Activated CD4-positive, alpha-beta T cell treated with anti-CD3 and anti-CD28 coated beads for 4 hours (primary cell): ENCODE measurements at places on chromosomes 1 and 21.

DNA sequence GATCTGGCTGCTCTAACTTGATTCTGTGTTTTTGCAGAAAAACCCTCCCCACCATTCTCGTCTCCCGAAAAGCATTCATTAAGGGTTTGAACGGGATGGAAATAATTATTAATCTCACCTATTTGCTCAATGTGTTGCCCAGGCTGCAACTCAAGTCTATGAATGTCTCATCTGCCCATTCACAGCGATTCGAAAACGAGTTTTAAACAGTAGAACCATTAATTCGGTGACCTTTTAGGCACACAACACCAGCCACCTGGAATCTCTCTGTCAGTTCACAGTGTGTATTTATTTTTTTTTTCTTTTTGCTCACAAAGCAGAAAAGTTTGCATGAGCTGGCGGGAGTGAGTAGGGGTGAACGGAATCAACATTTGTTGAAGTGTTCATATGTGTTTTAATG lies 764.7 kb upstream of the TPTE start:
- no peak for DNase-seq

DNA sequence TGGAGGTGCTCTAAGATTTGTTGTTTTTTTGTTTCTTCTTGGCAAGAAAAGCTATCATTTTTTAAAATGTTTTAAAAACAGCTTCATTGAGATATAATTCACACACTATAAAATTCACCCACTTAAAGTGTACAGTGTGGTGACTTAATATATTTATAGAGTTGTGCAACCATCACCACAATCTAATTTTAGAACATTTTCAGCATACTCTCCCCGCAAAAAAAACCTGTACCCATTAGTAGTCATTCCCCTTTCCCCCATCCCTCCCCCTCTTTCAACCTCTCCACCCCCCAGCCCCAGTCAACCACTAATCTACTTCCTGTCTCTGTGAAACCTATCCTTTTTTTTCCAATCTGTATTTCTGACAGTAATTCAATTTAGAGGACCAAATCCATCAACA lies 30.6 kb downstream of the ZC3H11B start:
- DNase-seq: no peak

GRCh38 chr1:156754219-156754618 lies 2.7 kb upstream of the HDGF start:
- no peak for DNase-seq

DNA sequence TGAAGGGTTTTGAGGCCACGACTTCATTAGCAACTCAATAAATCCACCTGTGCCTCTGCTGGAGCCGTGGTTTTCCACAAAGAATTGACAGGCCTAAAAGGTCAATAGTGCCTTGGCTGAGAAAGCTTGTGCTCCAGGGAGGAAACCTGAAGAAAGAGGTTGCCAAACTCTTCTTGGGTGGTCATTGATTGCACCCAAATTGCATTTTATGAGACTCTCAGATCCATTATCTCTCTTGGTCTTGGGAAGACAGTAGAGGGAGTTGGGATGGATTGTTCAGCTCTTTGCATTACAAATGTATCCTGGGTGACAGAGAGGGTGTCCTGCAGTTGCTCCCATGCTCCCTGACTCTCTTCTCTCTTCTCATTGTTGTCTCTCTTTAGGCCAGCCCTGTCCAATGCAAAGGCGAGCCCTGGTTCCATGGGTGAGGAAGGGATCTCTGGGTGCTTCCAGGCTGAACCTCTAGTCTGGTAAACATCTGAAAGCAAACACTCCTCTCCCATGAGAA lies 46.1 kb upstream of the HTR1D start:
- DNase-seq: no peak

- no peak for DNase-seq
These were observed 27.1 kb upstream of the LRRC38 start for GRCh38 chr1:13540866-13541265.

DNA sequence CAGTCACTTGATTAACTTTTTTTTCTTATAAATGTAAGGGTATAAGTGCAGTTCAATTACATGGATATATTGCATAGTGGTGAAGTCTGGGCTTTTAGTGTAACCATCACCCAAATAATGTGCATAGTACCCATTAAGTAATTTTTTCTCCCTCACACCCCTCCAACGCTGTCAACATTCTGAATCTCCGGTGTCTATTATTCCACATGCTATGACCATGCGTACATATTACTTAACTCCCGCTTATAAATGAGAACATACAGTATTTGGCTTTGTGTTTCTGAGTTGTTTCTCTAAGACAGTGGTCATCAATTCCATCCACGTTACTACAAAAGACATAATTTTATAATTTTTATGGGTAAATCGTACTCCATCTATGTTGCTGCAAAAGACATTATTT lies 1191.1 kb downstream of the NCAM2 start:
- DNase-seq: no peak

DNA sequence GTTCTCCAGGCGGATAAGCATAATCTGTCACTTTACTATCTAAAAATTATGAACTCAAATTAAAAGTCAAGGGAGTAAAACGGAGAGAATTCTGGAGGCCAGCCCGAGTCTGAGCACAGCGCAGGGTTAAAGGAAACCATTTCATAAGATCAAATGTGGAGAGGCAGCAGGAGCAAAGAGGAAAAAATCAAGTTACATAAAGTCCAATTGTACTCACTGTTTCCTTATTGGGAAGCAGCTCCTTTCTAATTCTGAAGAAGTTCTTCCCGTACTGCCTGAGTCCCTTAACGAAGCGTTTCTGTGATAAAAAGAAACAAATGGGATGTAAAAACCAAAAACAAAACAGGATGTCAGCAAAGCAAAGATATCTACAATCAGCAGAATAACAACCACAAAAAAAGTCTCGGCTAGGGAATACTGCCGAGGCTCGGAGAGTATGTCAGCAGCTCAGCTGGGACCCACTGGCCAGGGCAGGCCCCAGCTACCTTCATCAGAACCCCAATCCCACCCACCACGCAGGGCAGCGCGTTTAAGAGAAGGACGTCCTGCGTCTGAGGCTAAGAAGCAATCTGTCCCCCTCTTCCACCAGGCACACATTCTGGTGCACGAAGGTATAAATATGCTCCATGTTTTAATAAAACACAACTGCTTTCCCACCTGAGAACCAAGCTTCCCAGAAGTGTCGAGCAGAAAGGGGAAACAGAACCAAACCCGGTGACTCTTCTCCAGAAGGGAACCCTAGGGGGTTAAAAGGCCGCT lies 104.8 kb downstream of the SLC45A1 start:
- no peak for DNase-seq

DNA sequence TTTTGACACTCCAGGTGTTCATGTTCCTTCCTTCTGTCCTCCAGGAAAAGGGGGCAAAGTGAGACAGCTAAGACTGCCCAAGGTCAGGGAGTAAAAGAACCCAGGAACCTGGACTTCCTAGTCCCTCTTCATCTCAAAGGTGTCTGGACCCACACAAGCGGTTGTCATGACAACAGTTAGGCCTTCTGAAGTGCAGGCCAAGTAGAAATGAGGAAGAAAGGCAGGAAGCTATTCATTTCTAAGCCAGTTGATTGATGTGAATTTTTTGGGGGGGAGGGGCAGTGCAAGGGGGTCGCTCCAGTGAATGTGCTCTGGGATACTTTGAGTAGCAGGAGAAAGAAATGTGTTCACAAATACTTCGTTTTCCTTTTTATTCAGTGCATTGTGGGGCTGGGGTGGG lies 114.3 kb downstream of the NAV1 start:
- DNase-seq: no peak

DNA sequence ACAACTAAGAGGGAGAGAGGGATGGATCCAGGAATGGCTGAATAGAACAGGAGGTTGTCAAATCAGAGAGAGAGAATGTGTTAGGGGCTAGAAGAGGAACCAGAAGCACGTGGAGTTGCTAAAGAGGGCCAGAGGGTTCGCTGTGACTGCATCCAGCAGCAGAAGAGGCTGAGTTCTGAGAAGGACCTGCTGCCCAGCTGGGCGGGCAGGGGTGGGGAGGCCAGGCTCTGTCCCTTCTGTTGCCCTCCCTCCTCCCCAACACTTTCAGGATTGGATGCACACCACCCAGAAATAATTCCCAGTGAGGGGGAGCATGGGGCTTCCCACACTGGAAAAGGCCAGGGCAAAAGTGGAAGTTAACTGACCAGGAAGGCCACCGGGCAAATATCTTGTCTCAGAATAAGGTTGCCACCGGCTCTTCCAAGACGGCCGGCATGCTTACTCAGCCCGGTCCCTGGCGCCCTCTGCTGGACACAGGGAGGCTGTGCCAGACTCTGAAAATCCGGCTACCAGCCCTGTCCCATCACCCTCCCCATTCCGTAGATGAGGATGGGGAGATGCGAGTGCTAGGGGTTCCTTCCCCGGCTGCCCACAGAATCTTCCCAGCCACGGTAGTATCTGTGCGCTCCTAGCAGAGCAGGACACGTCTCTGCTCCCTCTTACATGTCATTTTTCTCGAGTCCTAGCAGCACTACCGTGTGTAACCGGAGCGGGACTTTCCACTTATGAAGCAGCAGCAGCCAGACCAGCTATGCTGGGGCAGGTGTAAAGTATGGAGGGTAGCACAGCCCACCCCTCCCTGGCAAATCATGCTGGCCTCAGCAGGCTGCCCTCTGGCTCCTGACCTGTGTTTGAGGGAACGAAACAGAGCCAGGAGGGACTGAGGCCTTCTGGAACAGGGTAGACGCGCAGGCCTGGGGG lies 46.8 kb upstream of the A3GALT2 start:
- DNase-seq: peak; percentile 84

DNA sequence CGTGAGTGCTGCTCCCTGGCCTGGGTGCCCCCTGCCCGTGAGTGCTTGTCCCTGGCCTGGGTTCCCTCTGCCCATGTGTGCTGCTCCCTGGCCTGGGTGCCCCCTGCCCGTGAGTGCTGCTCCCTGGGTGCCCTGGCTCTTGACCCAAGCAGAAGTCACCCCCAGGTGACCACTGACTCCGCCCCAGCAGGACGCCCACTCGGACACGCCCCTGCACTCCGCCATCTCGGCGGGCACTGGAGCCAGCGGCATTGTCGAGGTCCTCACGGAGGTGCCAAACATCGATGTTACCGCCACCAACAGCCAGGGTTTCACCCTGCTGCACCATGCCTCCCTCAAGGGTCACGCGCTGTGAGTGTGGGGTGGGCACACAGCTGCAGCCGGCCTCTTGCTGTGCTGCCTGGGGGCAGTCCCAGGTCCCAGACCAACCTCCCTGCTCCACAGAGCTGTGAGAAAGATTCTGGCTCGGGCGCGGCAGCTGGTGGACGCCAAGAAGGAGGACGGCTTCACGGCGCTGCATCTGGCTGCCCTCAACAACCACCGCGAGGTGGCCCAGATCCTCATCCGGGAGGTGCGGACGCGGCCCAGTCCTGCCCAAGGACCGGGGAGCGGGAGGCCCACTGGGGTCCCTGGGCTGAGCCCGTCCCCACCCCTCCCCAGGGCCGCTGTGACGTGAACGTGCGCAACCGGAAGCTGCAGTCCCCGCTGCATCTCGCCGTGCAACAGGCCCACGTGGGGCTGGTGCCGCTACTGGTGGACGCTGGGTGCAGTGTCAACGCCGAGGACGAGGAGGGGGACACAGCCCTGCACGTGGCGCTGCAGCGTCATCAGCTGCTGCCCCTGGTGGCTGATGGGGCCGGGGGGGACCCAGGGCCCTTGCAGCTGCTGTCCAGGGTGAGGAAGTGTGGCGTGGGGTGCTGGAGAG lies 3.9 kb upstream of the MMP23B start:
- no peak for DNase-seq

- DNase-seq: no peak
These were observed 46.5 kb upstream of the TENT5B start for GRCh38 chr1:27058966-27059669.

DNA sequence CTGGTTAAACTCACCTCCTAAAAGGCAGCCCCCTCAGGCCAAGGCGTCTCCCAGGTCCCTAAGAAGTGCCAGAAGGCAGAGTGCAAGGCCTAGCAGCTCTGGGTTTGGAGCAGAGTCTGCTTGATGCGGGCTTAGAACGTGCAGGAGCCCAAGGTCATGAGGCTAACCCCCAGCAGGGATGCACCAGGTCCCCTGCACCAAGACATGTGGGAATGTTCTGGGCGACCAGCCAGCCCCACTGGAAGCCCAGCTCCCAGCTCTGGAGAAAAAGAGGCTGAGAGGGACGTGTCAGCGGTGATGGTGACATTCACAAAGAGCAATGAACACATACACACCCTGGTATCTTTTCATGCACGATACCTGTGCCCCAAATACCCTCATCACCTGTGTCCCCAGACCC lies 5.1 kb downstream of the LRRN2 start:
- no peak for DNase-seq

DNA sequence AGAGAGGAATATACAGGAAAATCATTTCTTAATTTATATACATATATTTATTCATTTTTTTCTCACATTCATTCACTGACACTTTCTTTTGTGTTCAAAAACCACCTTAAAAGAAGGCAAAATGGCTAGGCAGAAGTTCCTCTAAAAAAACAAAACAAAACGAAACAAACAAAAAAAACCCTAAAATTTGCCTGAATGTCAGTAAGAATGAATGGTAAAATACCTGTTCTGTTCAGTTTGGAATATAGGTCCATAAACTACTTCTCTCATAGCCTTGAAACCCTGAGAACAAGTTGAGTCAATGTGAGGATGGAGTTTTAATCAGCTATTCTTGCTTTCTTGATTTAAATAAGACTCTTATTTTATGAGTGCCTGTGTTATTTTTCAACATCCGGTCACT lies 14.7 kb upstream of the ALG6 start:
- DNase-seq: no peak

DNA sequence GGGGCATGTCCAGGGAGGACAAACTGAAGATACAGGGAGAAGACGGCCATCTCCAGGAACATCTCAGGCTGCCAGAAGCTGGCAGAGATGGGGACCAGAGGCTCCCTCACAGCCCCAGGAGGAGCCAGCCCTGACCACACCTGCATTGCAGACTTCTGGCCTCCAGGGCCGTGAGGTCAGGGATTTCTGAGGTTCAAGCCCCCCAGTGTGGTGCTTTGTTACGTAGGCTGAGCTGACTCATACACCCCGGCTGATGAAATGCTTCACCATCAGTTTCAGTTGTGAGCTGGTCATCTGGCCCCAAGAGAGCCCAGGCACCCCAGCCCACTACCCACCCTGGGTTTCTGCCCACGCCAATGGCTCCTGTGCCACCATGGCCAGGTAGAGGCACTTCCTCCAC lies 106.4 kb downstream of the SIK1 start:
- DNase-seq: no peak

DNA sequence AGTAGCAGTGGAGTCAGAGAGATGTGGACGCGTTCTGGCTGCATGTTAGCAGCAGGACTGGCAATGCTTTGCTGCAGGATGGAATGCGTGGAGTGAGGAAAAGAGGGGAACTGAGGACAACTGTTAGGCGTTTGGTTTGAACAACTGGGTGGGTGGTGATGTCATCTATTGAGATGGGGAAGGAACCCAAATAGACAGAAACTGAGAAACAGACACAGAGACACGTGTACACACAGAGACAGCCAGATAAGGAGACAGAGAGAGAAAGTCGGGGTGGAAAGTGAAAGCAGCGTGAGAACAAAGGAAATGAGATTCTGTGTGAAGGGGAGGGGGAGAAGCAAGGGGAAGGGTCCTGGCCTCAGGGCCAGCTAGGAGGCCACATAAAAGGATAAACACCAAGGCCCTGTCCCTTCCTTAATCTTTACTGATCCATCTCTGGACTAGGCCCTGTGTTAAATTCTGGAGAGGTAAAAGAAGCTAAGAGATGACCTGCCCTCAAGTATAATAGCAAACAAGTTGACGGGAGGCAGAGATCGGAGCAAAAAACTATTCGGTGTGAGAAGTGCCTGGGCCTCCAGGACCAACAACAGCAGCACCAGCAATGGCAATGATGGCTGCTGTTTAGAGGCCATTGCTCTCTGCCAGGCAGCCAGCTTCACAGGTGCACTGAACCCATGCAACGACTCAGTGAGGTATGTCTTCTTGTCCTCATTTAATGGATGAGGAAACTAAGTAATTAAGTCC lies 31.6 kb downstream of the VWA5B1 start:
- DNase-seq: no peak
